Foreskin fibroblast (primary cell): ENCODE measurements at places on chromosomes 1 and 21.

GRCh38 chr1:198641966-198642668 lies 3.3 kb downstream of the PTPRC start:
- DNase-seq, result no peak

- DNase-seq, result no peak
Observed at GRCh38 chr1:25557543-25557942, 14.1 kb downstream of the LDLRAP1 start.

DNA sequence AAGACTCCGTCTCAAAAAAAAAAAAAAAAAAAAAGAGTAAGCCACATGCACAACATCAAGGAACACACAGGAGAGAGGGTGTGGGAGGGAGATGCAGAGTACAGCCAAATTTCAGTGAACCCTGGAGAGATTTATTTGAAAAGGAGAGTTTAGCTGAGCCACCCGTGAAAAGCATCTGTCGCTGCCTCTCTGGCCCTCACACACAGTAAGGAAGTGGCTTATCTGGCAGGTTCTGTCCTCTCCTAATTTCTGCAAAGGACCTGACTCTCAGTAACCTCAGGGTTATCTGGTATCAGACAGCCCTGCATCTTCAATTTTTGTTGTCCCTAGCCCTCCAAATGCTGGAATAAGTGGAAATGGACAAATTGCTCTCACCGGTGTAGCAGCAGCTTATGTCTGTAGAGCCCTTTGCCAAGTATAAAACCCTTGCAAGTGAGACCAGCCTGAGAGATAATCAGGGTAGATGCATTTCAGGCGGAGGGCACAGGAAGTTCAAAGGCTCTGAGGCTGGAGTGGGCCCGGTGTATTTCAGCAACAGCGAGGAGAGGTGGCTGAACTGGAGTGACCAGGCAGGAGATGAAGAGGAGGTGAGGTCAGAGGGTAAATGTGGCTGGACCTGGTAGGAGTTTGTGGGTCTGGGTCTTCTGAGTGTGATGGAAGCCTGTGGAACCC lies 16.7 kb upstream of the IL10RB start:
- DNase-seq, result no peak

DNA sequence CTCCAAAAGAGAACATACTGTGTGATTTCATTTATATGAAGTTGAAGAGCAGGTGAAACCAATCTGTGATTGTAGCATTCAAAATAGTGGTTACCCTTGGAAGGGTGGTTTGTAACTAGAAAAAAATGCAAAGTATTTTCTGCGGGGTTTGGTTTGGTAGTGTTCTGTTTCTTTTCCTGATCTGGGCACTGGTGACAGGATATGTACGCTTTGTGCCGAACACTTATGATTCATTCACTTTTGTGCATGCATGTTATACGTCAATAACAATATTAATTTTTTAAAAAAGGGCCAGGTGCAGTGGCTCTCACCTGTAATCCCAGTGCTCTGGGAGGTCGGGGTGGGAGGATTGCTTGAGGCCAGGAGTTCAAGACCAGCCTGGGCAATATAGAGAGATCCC lies 63.8 kb downstream of the CD34 start:
- DNase-seq, result no peak

DNA sequence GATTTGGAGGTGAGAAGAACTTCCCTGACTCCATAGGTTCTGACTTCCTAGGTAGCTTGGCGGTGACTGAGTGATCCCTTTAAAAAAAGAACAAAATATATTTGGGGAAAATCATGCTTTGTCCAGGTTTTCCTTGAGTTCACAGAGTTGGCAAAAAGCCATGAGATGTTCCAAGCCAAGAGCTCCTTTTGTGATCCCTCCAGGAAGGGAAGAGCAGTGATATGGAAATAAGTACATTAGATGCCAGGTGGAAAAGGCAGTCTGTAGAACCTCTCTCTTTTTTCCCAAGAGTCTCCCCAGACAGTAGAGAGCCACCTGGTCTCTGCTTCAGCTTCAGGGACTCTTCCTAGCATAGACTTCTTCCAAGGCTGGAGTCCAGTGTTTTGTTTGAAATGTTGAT lies 10.2 kb downstream of the TLCD4 start:
- no peak for DNase-seq

DNA sequence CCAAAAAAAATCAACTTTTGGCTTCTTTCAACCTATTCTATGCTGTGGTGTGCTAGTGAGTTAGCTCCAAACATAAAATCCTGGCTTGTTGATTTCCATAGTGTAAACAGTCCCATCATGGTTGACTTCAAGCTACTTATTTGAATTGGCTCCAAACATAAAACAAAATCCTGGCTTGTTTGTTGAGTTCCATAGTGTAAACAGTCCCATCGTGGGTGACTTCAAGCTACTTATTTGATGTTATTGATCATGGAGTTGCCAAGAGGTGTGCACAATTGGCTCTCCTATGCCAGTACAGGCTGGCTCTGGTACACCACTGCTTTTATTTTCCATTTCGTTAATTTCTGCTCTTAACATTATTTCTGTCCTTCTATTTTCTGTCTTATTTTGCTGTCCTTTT lies 1.8 kb upstream of the COA6 start:
- no peak for DNase-seq

GRCh38 chr1:18941221-18942141 lies 15.0 kb downstream of the IFFO2 start:
- peak; percentile 80 for DNase-seq

- no peak for DNase-seq
Observed at GRCh38 chr1:204556458-204557052, 40.3 kb downstream of the MDM4 start.

DNA sequence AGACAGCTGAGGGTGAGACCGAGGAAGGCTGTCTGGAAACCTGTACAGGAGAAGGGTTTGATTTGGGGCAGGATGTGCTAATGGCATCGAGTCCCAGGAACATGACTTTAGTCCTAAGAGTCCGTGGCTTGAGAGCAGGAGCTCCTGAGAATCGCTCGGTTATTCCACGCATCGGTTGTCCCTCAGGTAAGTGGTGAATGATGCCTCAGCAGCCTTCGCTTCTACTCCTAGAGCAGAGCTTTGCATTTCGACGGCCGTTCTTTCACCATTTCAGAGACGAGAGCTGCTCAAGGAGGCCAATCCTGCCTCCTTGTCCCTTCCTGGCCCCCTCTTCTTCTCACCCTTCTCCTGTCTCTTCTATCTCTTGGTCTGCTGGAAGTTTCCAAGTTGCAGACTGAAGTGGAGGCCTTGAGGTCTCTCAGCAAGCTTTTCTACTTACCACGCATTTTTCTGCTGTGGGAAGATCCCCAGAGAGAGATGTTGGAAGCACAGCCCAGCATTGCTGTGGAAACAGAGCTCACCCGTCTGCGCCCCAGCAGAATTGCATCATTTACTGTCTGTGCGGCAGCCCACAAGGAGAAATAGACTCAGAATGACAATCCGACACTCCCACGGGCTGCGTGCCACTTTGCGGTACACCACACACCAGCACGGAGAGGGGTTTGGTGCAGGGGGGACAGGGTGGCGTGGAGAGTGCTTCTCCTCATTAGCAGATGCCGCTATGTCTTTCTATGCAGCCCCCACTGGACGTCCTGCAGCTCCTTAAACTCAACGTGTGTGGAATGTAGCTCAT lies 270.7 kb upstream of the C1orf174 start:
- no peak for DNase-seq

DNA sequence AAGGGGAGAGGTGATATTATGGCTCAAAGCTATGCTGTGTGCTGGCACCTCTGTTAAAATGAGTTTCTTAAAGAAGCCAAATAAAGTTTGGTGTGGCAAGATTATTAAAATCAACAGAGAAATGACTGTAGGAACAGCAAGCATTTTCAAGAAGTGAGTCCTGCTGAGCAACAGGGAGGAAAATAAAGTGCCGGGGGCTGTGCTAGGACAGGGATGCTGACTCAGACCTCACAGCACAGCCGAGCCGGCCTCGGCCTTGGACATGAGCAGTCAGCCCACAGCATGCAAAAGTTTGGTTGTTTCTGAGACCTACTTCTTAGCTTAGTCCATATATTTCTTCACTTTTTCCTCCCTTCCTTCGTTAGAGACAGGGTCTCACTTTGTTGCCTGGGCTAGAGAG lies 19.2 kb downstream of the CNIH3 start:
- DNase-seq, result peak; percentile 89

DNA sequence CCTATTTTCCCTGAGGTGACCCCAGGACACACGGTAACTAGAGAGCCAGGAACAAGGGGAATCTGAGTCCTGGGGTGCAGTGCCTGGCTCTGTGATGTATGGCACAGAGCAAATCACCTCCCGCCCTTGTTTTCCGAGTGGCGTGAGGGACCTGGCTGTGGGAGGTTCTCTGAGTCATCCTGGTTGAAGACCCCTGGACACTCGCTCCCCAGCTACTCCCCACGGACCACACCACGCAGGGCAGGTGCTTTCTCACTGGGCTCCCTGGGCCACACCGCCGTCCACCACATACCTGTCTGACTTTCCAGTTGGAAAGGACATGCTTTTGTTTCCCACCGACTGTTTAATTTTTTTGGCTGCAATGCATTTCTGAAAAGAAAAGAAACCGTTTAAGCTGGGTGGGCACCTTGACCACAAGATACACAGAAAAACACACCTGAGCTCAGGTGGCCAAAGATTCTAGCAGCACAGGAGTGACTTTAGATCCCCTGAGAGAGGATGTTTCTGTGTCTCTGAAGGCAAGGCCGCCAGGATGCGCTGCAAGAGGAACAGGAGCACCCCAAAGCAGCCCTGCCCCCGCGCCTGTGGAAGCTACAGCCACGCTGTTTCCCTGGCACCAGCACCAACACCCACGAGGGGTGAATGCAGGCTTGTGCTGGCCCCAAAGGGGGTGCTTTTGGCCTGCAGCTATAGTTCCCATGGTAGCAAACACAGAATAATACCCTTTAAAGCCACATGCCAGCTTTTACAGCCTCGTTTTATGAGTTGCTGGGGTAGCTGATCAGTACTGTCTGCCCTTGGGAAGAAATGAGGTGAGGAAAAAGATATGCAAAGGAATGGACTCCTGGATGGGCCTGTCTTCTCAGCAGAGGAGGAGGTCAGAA lies 8.1 kb upstream of the SRM start:
- DNase-seq, result no peak

- peak; percentile 86 for DNase-seq
Observed at GRCh38 chr1:9181176-9181906, 52.4 kb upstream of the GPR157 start.

DNA sequence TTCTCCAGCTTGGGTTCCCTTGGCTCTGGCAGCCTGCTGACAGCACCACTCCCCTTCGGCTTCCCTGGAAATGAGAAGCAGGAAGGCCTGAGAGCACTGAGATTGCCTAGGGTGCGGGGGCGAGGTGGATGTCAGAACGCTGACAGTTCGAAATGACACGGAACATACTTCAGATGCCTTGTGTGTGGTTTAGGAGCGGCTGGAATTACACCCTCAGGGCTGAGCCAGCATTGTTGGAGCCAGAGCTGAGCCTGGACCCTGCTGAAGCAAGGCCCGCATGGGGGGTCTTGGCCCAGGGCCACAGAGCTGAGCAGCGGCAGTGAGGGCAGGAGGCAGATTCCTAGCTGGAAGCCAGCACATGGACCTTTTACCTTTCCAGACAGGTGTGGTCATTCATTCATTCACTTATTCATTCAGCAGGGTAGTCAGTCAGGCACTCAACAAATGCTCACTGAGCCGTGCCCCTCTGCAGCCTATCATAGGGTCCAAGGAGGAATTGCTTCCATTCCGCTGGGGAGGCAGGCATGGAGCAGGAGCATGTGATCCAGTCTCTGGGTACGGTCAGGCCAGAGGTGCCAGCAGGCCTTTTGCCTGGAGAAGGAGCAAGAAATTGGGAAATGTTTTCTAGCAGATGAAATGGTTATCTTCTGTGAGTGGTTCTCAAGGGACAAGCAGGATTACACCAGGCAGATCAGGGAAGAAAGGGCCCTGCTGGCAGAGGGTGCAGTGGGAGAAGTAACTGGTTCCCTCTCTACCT lies 6.6 kb upstream of the FOXE3 start:
- DNase-seq, result peak; percentile 86

GRCh38 chr1:151887028-151887427 lies 22.3 kb downstream of the THEM4 start:
- DNase-seq, result peak; percentile 82

DNA sequence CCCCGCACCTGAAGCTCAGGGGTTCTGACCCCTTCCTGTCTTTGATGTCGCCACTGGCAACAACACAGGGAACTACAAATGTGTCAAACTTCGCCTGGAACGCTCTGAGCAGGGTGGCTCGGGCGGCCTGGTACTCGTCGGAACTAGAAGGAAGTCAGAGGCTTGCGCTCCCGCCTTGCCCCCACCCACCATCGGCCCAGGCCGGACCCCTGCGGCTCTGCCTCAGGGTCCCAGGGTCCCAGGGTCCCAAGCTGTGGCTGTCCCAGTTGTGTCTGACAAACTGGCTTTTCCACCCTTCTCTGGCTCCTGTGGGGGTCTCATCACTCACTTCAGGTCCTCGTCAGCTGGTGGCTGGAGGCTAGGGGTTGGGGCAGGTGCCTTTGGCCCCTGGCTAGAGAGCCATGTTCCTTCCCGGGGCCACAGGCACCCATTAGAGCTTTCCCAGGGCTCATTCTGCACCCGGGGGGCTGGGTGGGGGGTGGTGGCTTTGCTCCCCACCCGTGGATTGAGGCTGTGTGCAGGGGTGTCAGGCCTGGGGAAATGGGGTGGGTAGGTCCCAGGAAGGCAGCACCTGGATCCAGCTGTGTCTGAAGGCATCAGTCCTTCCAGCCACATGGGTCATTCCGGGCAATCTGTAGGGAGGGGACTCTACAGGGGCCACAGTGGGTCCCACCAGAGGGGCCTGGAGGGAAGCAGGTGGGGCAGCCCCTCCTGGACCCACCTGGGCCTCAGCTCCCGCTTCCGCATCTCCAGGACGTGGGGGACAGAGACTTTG lies 8.0 kb upstream of the TMEM52 start:
- no peak for DNase-seq

GRCh38 chr1:8687538-8687937 lies 129.9 kb downstream of the RERE start:
- no peak for DNase-seq

DNA sequence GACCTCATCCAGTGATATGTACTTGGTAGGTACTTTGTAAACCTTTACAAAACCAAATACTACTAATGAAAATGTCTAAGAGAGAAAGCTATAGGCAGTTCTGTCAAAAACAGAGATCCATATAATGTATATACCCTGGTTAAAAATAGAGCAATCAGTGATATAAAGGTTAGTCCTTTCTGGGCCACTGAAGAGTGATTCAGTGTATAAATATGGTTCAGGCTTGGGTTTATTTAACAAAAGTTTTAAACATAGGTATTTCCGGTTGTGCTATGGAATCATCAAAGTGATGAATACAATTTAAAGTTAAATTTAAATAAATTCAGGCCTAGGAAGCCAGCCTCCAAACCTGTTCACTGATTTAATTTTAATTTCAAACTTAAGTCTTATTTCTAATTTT lies 108.4 kb upstream of the DMRTA2 start:
- no peak for DNase-seq
